ENCODE measurements at places on chromosomes 7 and 10. TPM values are rescaled to one million over a fixed set of nuclear protein-coding genes. Genes with fewer than 3 reads are reported as not detected.

WDR11 gene
- total RNA-seq: 79.8 TPM

AGMO gene
- 0.83 TPM for total RNA-seq

SLC18A2 gene
- total RNA-seq: not detected

ASIC3 gene
- 2.6 TPM for total RNA-seq

PLXDC2 gene
- 44.9 TPM for total RNA-seq

OR6V1 gene
- total RNA-seq: not detected

ENTPD7 gene
- 8.5 TPM for total RNA-seq

ANXA8L1 gene
- total RNA-seq: not detected

PHYHIPL gene
- total RNA-seq: 0.13 TPM

OR2A1 gene
- total RNA-seq: 1.4 TPM
